ENCODE measurements at places on chromosomes 6 and 20. TPM values are rescaled to one million over a fixed set of nuclear protein-coding genes. Genes with fewer than 3 reads are reported as not detected.

Gene CST9
- not detected for total RNA-seq

Gene CNBD2
- 2.3 TPM for total RNA-seq

Gene KPNA5
- total RNA-seq: 11.2 TPM

DNA sequence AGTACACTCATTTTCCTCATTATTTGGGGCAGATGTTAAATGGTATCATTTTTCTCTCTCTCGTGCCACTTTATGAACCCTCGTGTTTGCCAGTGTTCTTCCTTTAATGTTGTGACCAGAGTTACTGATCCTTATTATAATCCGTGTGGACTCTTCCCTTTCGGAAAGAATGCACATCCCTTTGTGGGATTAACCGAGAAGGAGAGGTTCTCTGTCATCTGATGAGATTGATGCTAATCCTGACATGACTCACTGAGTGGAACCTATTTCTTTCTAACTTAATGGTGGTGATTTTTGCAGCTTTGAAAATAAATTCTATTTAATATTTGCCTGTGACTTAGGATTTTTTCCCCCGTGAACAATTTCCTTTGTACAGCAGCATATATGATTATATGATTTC lies 300.0 kb upstream of the MAN1A1 start:
- H3K27me3 ChIP-seq: no peaks in the 10 kb centered on the region
- H3K4me3 ChIP-seq: no peak overlapping the region
- H3K27ac ChIP-seq: no peak overlapping the region
- no peaks in the 10 kb centered on the region for H3K4me1 ChIP-seq
- no peaks in the 10 kb centered on the region for H3K36me3 ChIP-seq

- H3K4me1 ChIP-seq: peaks cover 3% of the 10 kb centered on the region
- H3K27me3 ChIP-seq: no peaks in the 10 kb centered on the region
- H3K36me3 ChIP-seq: no peaks in the 10 kb centered on the region
- peak overlapping the region; percentile 5 for H3K27ac ChIP-seq
Measured at GRCh38 chr6:132505158-132505557, 7.8 kb downstream of the STX7 start.

- no peak overlapping the region for H3K4me3 ChIP-seq
- no peaks in the 10 kb centered on the region for H3K36me3 ChIP-seq
- H3K27me3 ChIP-seq: no peaks in the 10 kb centered on the region
- no peak overlapping the region for H3K27ac ChIP-seq
- DNase-seq: no peak
Measured at GRCh38 chr20:15171016-15171415, 833.6 kb upstream of the FLRT3 start.

DNA sequence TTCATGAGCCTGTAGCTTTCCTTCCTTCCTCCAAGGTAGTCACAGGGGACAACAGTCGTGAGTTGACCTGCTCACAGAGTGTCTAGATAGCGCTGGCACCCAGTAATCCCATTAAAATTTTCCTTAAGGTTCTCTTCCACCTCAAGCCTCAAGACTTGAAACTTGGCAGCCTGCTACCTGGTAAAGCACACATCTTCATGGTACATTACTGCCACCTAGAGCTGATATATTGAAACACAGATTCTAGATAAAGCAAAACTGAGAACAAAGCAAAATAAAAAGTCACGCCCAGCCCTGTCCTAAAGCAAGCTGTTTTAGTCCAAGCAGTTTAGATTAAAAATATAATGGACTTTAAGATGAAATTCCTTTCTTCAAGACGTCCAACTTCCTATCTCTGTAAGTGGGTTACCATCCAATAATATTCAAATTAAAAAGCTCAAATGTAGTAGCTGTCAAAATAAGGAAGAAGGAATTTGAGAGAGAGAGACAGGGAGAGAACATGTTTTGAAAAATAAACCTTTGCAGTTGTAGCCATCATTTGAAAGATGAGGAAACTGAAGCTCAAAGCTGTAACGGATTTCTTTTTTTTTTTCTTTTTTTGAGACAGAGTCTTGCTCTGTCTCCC lies 50.7 kb upstream of the CD83 start:
- no peaks in the 10 kb centered on the region for H3K4me1 ChIP-seq
- H3K27me3 ChIP-seq: no peaks in the 10 kb centered on the region
- no peak overlapping the region for H3K27ac ChIP-seq
- no peaks in the 10 kb centered on the region for H3K36me3 ChIP-seq
- DNase-seq: no peak

GRCh38 chr6:37717836-37718251 lies 20.2 kb upstream of the MDGA1 start:
- no peaks in the 10 kb centered on the region for H3K4me1 ChIP-seq
- H3K27ac ChIP-seq: no peak overlapping the region
- no peak for DNase-seq
- H3K36me3 ChIP-seq: no peaks in the 10 kb centered on the region
- H3K4me3 ChIP-seq: no peak overlapping the region

- no peak for DNase-seq
- H3K4me1 ChIP-seq: no peaks in the 10 kb centered on the region
- no peak overlapping the region for H3K27ac ChIP-seq
- no peaks in the 10 kb centered on the region for H3K36me3 ChIP-seq
- H3K27me3 ChIP-seq: no peaks in the 10 kb centered on the region
Measured at GRCh38 chr6:90411292-90411781, 114.7 kb upstream of the BACH2 start.

Data from breast epithelium (tissue), 4 donors.